ENCODE measurements at places on chromosomes 1 and 21. TPM values are rescaled to one million over a fixed set of nuclear protein-coding genes. Genes with fewer than 3 reads are reported as not detected.

IL10RB gene
- polyA plus RNA-seq: 63.5 TPM

DNA sequence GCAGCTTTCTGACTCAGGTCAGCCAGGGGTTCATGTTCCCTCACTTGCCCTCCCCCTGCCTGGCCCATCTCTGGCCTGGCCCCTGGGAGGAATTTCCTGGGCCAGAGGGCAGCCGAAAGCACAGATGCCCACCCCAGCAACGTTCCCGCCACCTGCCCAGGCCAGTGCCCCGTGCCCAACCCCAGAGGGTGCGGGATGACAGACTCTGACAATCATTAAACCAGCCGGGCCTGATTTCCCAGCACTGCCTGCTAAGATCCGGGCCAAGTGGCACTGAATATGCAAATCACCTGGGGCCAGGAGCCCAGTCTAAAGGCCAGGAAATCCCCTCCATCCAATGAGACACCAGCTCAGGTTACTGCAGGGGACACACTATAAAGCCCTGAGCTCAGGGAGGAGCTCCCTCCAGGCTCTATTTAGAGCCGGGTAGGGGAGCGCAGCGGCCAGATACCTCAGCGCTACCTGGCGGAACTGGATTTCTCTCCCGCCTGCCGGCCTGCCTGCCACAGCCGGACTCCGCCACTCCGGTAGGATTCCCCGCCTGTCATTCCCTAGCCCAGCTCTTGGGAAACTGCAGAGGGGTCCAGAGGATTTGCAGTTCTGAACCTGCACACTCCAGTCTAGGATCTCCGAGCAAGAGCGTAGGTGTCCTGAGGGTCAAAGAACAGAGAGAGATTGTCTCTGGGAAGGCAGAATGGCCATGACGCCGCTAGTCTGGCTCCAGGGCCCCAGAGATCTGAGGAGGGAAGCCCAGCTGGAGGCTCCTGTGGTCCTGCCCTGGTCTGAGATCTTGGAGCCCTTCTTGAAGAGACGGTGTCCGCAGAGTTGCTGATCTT, at the start of gene ELF3:
ELF3 (plus strand) TSS at position 408 of the 836 bp plus-strand sequence. CDS start 550 bp downstream, outside the sequence.
- DNase-seq: no peak

GRCh38 chr1:53708687-53709086, 30.3 kb downstream of the GLIS1 start:
- no peak for DNase-seq

DNA sequence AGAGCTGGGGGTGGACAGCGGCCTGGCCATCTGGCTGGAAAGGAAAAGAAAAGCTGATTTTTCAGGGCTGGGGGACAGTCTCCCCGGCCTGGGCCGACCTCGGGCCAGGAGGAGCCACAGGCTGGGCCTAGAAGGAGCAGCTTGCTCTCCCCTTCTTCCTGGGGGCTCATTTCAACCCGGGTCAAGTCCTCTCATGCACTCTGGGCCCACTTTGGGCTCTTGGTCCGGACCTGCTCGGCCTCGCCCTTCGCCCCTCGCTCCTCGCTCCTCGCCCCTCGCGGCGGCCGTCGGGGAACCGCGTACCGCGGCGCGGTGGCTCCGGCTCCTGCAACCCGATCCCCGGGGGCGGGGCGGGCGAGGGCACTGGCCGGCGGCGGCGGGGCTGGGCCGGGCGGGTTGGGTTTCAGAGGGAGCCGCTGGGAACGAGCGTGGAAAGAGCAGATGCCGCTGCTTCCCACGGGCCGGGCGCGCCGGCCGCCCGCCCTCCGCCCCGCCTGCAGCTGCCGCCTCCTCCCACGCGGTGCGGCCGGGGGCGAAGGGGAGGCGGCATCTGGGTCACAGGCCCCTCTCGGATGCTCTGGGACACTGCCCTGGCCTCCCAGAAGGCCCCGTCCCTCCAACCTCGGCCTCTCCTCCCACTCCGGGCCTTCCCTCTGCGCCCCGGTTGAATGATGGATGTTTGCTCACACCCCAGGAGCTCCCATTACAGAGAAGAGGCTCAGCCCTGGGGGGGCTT, 6.6 kb downstream of the HEYL start:
- DNase-seq: no peak

- no peak for DNase-seq
These were observed 1.0 kb downstream of the MANEAL start for GRCh38 chr1:37794372-37795339.

GRCh38 chr1:41618066-41618825, 133.8 kb upstream of the EDN2 start:
- DNase-seq: no peak

DNA sequence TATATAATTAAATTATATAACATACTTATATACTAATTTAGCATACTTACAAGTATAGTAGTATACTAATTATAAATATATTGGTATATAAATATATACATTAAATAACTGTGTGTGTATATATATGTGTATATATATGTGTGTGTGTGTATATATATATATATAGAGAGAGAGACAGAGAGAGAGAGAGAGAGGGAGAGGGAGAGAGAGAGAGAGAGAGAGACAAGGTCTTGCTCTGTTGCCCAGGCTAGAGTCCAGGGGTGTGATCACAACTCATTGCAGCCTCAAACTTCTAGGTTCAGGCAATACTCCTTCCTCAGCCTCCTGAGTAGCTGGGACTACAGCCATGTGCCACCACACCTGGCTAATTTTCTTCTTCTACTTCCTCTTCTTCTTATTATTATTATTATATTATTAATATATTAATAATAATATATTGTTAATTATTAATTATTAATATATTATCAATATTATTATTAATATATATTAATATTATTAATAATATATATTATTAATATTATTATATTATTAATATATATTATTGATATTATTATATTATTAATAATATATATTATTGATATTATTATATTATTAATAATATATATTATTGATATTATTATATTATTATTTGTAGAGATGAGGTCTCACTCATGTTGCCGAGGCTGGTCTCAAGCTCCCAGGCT, 185.5 kb downstream of the CRB1 start:
- no peak for DNase-seq
